GM12878 (cell line): ENCODE measurements at places on chromosomes 6 and 20. TPM values are rescaled to one million over a fixed set of nuclear protein-coding genes. Genes with fewer than 3 reads are reported as not detected.

- H3K4me1 ChIP-seq = no peaks in the 10 kb centered on the region
- no peak for DNase-seq
- H3K36me3 ChIP-seq = no peaks in the 10 kb centered on the region
- H3K27ac ChIP-seq = no peak overlapping the region
- no peak overlapping the region for H3K4me3 ChIP-seq
Measured at GRCh38 chr20:1933465-1933870, 38.3 kb downstream of the SIRPA start.

DNA sequence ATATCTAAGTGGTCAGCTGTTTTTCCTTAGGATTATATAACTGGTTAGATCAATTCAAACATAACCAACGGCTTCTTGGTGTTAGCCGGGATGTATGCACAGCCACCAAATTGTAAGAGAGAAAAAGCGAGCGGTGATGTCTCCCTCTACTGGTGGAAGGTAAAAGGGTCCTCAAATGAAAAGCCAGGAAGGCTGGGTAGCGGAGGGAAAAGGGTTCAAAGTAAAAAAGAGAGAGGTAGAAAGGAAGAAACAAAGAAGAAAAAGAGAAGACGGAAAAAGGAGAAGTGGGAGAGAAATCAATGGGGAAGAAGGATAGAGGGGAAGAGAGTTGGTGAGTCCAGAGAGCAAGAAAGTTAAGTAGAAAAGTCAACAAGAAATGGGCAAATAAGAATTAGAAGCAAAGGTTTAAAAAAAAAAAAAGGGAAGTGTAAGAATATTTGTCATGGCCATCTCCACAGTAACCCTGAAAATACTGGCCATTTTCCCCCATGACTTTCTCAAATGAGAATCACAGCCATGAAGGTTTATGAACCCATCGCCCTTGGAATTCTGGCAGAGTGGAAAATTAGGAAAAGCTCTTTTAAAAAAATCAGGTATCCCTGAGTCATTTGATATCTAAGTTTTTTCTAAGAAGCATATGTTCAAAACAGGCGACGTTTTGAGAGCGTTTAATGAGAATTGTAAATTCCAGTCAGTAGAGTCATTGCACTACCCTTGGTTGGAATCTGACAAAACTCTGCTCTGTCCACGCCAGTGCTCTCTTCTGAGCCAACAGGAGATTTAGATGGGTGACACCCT is 155.6 kb upstream of the SNX9 start:
- no peak overlapping the region for H3K4me3 ChIP-seq
- no peak overlapping the region for H3K27ac ChIP-seq
- H3K36me3 ChIP-seq = no peaks in the 10 kb centered on the region
- 0 out of 2 replicates have a peak, but pooled peaks cover 2% of the 10 kb centered on the region for H3K27me3 ChIP-seq

GRCh38 chr6:152428126-152428525 is 209.0 kb downstream of the SYNE1 start:
- H3K4me1 ChIP-seq = no peaks in the 10 kb centered on the region
- no peaks in the 10 kb centered on the region for H3K27me3 ChIP-seq
- H3K4me3 ChIP-seq = no peak overlapping the region
- H3K27ac ChIP-seq = no peak overlapping the region
- no peak for DNase-seq

DNA sequence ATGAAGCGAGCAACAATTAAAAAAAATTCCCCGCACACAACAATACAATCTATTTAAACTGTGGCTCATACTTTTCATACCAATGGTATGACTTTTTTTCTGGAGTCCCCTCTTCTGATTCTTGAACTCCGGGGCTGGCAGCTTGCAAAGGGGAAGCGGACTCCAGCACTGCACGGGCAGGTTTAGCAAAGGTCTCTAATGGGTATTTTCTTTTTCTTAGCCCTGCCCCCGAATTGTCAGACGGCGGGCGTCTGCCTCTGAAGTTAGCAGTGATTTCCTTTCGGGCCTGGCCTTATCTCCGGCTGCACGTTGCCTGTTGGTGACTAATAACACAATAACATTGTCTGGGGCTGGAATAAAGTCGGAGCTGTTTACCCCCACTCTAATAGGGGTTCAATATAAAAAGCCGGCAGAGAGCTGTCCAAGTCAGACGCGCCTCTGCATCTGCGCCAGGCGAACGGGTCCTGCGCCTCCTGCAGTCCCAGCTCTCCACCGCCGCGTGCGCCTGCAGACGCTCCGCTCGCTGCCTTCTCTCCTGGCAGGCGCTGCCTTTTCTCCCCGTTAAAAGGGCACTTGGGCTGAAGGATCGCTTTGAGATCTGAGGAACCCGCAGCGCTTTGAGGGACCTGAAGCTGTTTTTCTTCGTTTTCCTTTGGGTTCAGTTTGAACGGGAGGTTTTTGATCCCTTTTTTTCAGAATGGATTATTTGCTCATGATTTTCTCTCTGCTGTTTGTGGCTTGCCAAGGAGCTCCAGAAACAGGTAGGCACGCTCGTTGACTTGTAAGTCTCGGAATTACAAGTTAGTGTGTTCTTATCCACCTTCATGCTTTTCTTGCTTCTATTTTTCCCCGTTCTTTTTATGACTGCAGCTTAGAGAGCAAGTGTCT is at the start of gene EDN1:
EDN1 (plus strand) TSS at position 429 of the 888 bp plus-strand sequence; CDS start at position 698, 269 bp downstream.
- H3K4me3 ChIP-seq = peak within 1 kb of the TSS; percentile 88
- H3K27me3 ChIP-seq = no peaks in the 10 kb centered on the region
- peak within 1 kb of the TSS; percentile 54 for H3K27ac ChIP-seq
- DNase-seq = peak; percentile 51

DNA sequence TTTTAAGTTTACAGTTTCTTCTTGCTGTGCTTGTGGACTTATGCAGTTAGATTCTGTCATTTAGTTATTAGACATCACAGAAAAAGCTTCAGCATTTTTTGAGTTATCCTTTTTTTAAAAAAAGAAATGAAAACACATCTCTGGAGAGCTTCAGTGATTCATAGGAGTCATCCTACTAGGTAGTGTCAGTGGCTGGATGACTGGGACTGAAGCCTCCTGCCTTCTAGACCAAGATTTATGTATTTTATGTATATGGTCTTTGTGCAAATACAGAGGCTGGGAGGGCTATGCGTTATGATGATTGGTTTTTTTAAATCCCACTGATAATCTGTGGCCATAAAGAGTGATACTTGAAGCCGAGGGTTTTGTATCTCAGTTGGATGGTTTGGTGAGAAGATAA is 125.9 kb upstream of the JAG1 start:
- H3K27ac ChIP-seq = no peak overlapping the region
- no peaks in the 10 kb centered on the region; the same call in 1 of the 2 replicates for H3K27me3 ChIP-seq
- no peak overlapping the region for H3K4me3 ChIP-seq
- H3K36me3 ChIP-seq = no peaks in the 10 kb centered on the region
- no peaks in the 10 kb centered on the region for H3K4me1 ChIP-seq
- no peak for DNase-seq

DNA sequence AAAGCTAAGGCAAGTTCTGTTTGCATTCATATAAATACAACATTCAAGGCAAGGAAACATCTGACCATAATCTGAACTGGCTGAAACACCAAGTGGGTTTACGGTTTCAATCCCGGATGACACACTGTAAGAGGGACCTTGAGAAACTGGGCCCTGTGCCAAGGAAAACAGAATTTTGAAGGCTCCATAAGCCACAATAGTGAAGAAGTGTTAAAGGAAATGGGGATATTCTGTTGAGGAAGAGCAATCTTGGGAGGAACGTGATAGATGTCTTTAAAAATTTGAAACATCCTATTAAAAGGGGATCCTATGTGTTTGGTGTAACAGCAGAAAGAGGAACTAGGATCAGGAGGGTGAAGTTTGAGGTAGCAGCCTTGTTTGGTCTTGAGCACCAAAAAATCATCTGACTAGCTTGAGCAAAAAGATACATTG is 82.4 kb upstream of the TAB2 start:
- peak overlapping the region; percentile 73 for H3K27ac ChIP-seq
- H3K4me3 ChIP-seq = no peak overlapping the region
- H3K27me3 ChIP-seq = no peaks in the 10 kb centered on the region
- H3K4me1 ChIP-seq = peaks cover 37% of the 10 kb centered on the region
- DNase-seq = peak; percentile 69
- no peaks in the 10 kb centered on the region for H3K36me3 ChIP-seq

The FRMD1 gene
- not detected in 2 replicates for total RNA-seq

The SPTLC3 gene
- total RNA-seq = 0.05 TPM in 1 of 2 replicates, not detected in the other

The TPD52L2 gene
- 43.4 and 46.2 TPM in 2 replicates for total RNA-seq

The ENPP3 gene
- not detected in 2 replicates for total RNA-seq
